CD4-positive, alpha-beta memory T cell (primary cell): ENCODE measurements at places on chromosomes 3 and 15. TPM values are rescaled to one million over a fixed set of nuclear protein-coding genes. Genes with fewer than 3 reads are reported as not detected.

The IL12A gene
- polyA plus RNA-seq = not detected

The KCNMB3 gene
- 0.13 TPM for polyA plus RNA-seq

The TYRO3 gene
- polyA plus RNA-seq = not detected

The ADAMTS17 gene
- 4.8 TPM for polyA plus RNA-seq

The GOLGA8M gene
- not detected for polyA plus RNA-seq

The LRRC49 gene
- polyA plus RNA-seq = not detected

The LRRC31 gene
- polyA plus RNA-seq = not detected

The CCR3 gene
- polyA plus RNA-seq = 0.60 TPM

The IL5RA gene
- 1.1 TPM for polyA plus RNA-seq

The GOLGA6A gene
- not detected for polyA plus RNA-seq

The GOLGA8S gene
- polyA plus RNA-seq = not detected

The ISG20 gene
- 667 TPM for polyA plus RNA-seq

The TMEM212 gene
- polyA plus RNA-seq = not detected

The MUC13 gene
- polyA plus RNA-seq = not detected

- no peak for DNase-seq
Measured at GRCh38 chr15:53978253-53978906, at the start of gene UNC13C. UNC13C (plus strand) TSS chr15:53978441; CDS start chr15:54012904, 34,463 bp downstream.

- DNase-seq = no peak
Measured at GRCh38 chr3:182268711-182269110, 524.6 kb upstream of the ATP11B start.

GRCh38 chr15:70109978-70110377 is 12.3 kb upstream of the TLE3 start:
- no peak for DNase-seq

- DNase-seq = no peak
Measured at GRCh38 chr3:42123012-42123581, 31.9 kb downstream of the TRAK1 start.

DNA sequence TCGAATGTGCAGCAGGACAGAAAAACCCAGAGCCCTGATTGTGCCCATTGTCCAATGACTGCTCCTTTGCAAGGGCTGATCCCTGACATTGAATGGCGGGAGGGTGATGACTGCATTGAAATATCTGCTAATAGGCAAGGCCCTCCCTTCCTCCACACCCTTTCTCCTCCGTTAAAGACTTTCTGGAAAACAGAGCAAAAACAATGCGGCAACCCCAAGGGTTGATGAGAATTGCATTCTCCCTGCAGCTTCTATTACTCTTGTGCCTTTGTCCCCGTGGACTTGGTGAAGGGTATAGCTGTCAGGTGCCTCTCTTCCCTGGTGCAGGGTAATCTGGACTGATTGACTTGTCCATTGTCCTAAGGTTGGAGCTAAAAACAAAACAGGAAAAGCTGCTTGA is 71.8 kb downstream of the THSD4 start:
- no peak for DNase-seq

DNA sequence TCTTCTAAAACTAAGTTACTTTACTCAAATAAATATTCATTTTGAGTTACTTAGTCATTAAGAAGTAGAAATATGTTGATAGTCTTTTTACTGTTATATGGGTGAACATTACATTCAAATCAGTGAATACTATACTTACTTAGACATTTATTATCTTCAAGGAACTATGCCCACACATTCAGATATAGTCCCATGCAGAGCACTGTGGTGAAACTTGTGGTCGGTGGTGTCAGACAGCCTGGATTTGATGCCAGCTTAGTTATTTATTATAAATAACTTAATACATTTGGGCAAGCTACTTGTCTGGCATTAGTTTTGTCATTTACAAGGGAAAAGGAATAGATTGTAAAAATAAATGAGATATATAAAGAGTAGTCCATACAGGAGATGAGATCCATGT is 149.5 kb downstream of the RAP2B start:
- no peak for DNase-seq

GRCh38 chr3:9600597-9600996 is 47.0 kb upstream of the LHFPL4 start:
- DNase-seq = no peak

DNA sequence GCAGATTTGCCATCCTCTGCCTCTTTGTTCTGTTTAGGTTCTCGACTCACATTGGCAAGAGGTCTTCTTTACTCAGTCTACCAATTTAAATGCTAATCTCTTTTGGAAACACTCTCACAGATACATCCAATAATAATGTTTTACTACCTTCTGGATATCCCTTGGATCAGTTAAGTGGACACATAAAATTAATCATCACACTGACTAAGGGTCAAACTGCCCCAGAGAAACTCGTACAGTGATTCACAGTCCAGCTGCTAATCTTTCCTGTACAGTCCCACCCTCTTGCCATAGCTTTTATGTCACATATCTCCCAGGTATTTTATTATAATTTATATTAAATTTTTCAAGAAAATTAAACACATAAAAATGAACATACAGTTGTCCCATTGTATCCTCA is 360.8 kb upstream of the RGMA start:
- DNase-seq = no peak

GRCh38 chr3:41247055-41248004 is 48.0 kb downstream of the CTNNB1 start:
- no peak for DNase-seq

DNA sequence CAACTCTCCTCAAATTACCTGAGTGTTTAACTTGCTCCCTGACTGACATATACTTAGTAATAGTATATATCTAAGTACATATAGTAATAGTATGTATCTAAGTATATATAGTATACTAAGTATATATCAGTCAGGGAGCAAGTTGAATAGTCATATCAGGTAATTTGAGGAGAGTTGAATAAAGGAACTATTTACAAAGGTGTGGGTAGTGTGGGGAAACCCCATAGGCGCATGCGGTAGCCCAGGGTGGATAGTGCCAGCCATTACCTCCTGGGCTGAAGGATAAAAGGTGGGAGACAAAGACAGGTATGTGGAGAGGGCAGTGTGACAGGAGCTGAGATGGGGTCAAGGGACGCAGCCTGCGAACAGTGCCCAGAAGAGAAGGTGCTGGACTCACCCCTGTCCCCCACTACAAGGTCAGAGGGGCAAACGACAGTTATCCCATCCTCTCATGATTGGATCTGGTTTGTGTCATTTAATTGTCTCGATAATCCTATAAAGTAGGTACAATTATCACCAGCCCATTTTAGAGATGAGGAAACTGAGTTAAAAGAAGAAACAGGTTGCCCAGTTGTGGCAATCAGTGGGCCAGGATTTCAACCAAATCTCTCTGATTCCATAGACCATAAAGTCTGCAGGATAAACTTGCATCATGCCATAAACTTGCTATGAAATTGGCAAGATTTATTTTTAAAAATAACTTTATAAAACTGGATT is 34.1 kb upstream of the TPM1 start:
- no peak for DNase-seq

DNA sequence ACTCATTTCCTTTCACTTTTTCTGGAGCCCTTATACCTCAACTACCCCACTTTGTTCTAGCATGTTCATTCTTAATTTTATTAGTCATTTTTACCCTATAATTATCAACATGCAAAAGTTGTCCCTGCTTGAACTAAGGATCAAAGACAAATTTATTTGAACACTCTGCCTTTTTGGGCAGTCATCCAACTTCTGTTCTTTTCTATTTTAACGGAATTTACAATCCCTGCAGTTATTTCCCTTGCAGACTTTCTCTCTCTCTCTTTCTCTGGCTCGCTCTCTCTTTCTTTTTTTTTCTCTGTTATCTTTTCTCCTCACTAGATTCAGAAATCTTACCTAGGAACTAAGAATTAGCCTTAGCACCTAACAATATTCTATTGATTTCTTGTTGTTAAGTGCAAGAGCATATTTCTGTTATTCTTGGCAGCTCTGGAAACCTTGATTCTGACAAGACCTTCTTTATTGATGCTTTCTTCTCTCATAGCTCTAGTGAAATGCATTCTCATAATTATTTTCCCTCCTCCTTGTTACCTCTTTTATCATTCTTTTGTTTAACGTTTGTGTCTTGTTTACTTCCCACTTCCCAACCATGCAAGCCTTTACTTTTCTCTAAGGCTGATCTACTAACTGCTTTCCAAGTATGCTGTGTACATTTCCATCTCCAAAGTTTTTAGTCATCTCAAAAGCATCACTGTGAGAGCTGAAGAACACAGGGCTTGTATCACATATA is 951.6 kb downstream of the DIPK2A start:
- no peak for DNase-seq

- no peak for DNase-seq
Measured at GRCh38 chr3:169534439-169534838, 129.1 kb downstream of the MECOM start.

DNA sequence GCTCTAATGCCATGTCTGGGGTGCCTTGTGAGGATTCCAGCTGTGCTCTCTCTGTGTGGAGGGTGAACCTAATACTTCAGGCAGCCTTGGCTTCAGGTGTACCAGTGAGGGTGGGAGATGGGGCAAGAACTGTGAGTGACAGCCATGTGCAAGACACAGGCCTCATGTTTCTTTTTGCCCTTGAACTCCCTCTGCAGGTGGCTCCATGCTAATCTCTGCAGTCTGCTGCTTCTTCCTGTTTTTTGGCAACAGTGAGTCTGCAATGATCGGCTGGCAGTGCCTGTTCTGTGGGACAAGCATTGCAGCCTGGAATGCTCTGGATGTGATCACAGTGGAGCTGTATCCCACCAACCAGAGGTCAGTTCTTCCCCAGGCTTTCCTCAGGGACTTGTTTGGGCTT is 189.3 kb downstream of the SV2B start:
- no peak for DNase-seq

DNA sequence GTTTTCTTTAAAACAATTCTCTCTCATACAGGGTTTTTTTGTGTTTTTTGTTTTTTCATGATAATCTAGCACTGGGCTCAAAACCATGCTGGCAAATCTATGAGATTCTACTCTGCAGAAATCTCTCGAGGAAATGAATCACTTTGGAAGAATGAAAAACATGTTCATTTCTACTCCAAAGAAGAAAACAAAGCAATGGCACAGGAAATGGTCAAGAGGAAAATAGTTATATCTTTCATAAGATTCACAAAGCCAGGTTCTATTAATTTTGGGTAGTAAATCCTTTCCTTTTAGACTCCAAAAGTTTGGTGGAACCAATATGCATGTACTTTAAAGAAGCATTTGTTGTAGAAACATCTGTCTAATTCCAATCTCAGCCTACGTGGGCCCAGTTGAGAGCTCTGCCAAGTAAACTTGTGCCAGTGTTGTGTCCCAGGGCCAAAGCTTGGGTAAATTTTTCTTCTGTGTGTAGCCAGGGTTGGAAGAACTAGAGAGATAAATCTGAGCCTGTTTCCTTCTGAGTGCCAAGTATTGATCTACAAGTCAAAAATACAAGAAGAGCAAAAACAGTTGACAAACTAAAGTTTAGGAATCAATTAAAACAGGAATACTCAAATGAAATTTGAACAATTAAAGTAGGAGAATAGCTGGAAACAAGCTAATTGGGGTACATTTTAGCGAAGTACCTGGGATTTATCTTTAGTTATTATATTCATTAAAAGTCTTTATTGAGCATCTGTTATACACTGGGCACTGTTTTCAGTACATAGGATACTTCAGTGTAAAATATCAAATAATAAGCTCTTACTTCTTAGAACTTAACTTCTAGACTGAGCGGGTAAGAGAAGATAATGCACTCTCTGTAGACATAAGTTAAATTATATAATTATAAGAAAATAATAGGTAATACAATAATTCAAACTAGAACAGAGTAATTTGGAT is 657.5 kb upstream of the NECTIN3 start:
- no peak for DNase-seq

GRCh38 chr3:34077417-34078195 is 279.2 kb downstream of the PDCD6IP start:
- DNase-seq = no peak

- DNase-seq = no peak
Measured at GRCh38 chr3:29334706-29335105, 53.8 kb downstream of the RBMS3 start.

DNA sequence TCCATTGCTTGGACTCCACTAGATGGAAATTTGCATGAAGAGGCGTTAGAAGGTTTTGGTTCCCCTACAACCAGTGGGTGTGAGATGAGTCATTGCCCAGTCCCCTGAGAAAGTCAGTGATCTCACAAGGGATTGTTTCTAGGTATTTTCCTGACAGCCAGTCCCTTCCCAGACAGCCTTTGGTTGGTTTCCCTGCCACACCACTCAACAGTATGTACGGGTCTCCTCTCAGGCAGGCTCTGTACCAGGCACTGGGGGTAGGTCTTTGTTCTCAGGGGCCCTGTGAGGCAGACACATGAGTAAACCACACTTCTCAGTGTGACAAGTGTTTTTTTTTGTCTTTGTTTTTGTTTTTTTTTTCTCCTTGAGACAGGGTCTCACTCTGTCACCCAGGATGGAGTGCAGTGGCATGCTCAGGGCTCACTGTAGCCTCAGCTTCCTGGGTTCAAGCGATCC is 4.0 kb downstream of the LAMP3 start:
- DNase-seq = no peak

- no peak for DNase-seq
Measured at GRCh38 chr3:30750967-30751366, 143.5 kb downstream of the GADL1 start.

DNA sequence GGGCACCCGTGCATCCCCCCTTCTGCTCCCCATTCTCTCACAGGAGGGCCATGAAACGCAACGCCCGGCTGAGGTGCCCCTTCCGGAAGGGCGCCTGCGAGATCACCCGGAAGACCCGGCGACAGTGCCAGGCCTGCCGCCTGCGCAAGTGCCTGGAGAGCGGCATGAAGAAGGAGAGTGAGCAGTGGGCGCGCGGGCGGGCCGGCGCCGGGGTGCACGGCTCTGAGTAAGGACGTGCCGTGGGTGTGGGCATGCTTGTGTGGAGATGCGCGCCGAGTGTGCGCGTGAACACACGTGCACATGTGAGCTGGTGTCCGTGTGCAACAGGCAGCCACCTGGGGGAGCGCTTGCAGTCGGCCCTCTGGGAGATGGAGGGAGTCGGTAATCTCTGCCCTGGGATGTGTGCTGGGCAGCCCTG is 28.1 kb downstream of the NR1I2 start:
- peak; percentile 56 for DNase-seq

DNA sequence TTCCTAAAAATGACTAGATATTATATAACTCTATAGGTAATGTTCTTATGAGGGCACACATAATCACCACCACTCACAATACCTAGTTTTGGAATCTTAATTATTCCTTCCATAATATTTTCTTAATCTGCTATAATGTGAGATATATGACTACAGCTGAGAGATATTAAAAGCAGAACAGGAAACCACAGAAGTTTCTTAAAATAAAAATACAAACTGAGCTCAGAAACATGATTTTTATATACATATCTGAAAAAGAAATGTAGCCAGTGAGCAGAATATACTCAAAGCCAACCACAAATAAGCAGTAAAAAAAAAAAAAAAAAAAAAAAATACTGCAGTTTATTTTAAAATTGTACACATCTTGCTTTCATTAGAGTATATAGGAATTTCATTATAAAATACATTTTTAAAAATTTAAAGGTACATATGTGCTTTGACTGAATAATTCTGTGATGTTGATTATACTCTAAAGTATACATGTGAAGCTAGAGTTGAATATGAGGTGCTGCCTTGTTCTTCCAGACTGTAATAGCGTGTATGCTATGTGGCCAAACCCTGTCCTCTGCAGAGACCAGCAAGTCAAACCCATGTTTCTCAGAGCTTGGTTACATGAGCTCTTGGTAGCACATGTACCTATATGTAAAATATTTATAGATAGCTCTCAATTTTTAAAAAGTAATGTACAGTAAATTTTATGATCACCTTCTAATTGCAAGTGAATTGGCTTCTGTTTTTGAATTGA is 175.0 kb downstream of the UBE2E2 start:
- DNase-seq = no peak

- DNase-seq = no peak
Measured at GRCh38 chr3:45583021-45583851, 11.3 kb upstream of the LIMD1 start.

GRCh38 chr3:188323067-188323842 is 169.3 kb downstream of the LPP start:
- DNase-seq = peak; percentile 74

GRCh38 chr3:189038773-189039745 is 132.7 kb upstream of the TPRG1 start:
- DNase-seq = no peak
